ENCODE measurements at places on chromosomes 12 and 14.

GRCh38 chr14:88095791-88096190 lies 90.9 kb downstream of the GPR65 start:
- DNase-seq = no peak

DNA sequence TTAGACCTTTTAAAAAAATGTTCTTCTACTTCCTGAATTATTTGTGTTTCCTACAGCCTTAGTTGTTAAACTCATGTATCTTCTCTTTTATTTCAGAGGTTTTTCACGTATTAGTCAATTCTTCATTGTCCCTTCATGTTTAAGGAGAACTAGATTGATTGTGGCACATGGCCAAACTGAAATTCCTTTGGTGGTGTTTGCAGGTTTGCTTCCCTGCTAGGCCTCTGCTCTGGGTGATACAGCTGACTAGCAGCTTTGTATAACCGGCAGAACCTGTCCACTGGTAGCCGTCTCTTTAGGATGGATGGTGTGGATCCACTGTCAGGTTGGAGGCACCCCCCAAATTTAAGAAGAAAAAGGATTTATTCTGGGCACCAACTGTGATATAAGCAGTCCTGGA lies 262.1 kb downstream of the FBXL14 start:
- no peak for DNase-seq

DNA sequence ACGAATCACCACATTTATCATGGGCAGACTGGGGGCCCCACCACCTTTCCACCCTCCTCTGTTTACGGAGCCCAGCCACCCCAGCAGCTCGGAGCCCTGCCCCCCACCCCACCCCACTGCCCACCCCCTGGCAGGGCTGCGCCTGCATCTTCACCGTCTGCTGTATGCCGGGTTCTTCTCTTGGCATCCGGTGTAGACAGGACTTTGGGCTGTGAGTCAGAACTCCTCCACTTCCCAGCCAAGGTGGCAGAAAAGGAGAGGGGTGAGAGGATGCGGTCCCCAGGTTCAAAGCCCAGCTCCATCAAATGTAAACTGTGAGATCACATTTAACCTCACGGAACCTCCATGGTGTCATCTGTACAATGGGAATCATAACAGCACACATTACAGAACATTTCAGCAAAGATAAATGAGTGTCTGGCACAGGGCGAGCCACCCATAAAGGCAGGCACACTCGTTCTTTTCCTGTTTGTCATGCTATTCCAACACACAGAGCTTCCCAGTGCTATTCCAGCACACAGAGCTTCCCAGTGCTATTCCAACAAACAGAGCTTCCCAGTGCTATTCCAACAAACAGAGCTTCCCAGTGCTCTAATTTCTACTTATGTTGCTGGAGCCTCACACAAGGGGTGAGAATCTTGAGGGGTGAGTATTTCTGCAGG lies 292.7 kb upstream of the RTL1 start:
- DNase-seq = peak; percentile 13

GRCh38 chr12:50276912-50277671 lies 6.2 kb downstream of the LIMA1 start:
- DNase-seq = no peak

- no peak for DNase-seq
These were observed 314.3 kb downstream of the TRHDE start for GRCh38 chr12:72586456-72586855.

- no peak for DNase-seq
These were observed 5.0 kb upstream of the RAPGEF3 start for GRCh38 chr12:47763481-47764346.

DNA sequence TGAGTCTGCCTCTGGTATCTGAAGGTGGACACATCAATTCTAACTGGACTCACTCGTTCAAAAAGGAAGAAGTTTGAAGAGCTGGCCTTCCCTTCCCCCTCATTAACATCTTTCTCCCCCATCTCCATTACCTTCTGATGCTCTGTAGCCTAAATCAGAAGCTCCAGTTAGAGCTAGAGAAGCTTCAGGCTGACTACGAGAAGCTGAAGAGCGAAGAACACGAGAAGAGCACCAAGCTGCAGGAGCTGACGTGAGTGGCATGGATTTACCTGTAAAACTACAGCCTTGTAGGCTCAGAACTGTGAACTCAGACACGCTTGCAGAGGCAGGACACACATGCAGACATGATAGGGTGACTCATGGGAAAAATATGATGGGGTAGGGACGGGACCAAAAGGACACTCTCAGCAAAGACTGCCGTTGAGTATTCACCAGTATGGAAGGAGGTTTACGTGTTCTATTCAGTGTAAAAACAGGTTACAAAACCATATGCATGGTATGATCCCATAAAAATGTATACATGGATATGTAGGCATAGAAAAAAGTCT lies 14.3 kb upstream of the PIP4K2C start:
- no peak for DNase-seq

- DNase-seq = no peak
These were observed 564.7 kb upstream of the FLRT2 start for GRCh38 chr14:84965279-84965678.

DNA sequence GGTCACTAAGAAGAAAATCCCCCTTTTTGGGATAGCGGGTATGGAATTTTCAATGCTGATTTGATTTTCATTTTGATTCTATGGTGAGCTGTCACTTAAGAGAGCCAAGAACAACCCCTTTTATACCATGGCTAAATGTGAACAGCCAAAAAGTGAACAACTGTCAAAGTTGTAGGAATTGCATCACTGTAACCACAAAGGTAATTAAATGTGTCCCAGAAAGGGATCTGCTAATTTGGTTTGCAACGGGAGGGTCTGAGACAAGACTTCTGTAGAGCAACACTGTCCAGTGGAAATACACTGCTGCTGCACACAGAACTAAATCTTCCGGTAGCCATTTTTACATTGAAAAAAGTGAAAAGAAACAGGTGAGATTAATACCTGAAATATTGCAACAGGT lies 14.6 kb downstream of the CHST11 start:
- DNase-seq = no peak

- DNase-seq = no peak
These were observed 639.6 kb downstream of the AACS start for GRCh38 chr12:125704803-125705202.

- DNase-seq = no peak
These were observed 45.8 kb upstream of the NCOR2 start for GRCh38 chr12:124613151-124613585.

DNA sequence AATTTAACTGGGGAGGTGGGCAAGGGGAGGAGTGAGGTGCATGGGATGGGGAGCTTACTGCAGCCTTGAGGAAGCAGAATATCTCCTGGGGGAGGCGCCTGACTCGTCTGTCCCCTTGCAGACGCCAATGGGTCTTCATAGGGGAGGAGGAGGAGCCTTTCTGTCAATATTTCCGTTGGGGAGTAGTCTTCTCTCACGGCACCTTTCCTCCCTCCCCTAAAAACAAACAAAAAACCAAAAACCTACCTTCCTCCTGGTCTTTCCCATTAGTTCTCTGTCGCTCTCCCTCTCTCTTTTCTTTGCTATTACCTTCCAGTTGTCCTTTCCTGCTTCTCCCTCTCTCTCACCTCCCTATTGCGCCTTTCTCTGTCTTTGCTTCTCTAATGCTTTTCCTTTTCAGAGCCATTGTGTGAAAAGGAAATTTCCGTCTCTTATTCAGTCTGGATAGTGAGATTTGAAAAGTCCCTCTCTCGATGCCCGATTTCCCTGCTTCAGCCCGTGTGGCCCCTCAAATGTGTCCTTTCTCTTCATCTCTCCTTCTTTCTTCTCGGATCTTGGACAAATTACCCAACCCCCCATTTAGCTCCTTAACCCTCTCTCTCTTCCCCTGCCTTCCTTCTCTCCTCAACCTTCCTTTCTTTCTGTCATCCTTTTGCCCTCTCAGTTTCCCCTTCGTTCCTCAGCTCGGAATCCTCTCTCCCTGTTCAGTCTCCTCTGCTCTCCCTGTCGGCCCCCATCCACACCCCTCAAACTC lies 5.9 kb downstream of the GPR84 start:
- DNase-seq = no peak

DNA sequence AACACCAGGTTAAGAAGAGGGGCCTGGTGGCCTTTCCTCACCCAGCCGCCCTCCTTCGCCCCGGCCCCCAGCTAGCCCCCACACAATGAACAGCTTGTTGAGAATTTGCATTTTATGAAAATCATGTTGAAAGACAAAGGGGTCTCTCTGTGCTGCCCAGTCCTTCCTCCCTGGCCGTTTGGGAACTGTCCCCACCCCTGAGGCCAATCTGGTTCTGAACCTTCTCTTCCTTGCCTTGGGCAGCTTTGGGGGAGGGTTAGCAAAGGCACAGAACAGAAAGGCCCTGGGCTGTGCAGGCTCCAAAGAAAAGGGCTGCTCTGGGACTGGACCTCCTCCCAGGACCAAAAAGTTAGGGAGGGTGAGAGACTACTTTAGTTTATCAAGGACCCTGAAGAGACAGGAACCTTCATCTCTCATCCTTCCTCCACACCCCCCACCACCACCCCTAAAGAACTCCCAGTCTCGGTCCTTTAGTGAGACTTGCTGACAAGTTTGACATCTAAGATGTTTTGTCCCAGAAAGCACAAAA lies 1.3 kb downstream of the TAMALIN start:
- DNase-seq = no peak

GRCh38 chr14:72839753-72840607 lies 53.9 kb downstream of the DPF3 start:
- DNase-seq = no peak

DNA sequence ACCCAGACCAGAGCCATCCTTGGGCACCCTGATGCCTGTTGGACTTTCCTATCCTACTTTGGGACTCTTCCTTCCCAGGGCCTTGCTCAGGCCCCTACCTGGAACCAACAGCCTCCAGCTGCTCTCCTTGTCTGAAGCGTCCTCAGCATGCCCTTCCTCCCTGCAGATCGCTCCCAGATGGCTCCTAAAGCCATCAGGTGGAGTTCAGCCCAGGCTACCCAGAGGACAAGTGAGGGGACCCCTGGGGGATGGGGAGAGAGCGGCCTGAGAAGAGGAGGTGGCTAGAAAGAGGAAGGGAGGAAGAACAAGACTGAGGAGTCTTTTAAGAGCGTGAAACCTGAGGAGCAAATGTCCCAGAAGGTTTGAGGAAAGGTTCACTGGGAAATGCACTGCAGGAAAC lies 236.6 kb downstream of the ZFP36L1 start:
- DNase-seq = no peak

GRCh38 chr12:117142094-117142493 lies 42.9 kb upstream of the TESC start:
- DNase-seq = no peak

GRCh38 chr12:128623748-128624147 lies 200.0 kb downstream of the SLC15A4 start:
- no peak for DNase-seq

- no peak for DNase-seq
These were observed 381.7 kb upstream of the CCDC196 start for GRCh38 chr14:66104486-66104885.

GRCh38 chr12:43776498-43776897 lies 17.7 kb downstream of the IRAK4 start:
- DNase-seq = no peak

DNA sequence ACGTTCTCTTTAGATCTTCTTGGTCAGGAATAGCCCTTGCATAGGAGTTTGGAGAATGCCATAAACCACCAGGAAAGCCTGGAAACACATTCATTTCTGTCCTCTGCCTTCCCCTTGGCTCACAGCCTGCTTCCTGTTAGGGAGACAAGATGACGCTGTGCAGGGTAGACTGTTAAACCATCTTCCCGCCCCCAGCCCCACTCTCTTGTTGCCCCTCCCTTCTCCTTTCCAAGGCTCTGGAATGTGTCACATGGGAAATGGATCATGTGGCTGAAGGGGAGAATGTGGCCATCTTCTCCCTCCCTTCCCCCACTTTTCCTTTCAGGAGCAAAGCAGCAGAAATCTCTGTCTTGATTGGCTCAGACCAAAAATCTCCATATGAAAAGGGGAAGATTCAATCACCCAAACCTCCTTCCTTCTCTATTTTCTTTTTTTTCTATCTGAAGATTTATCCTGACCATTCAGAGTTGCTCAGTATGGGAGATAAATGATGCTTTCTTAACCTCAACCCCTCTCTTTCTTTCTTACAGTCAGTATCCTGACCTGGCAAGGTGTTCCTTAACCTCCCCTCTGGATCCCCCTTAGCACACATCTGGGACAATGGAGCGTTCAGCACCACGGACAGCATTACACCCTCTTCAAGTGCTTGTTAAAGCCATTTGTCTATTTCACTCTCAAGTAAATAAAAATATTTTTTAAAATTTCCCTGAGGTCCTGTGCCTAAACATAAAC lies 11.4 kb downstream of the GPR19 start:
- DNase-seq = no peak

DNA sequence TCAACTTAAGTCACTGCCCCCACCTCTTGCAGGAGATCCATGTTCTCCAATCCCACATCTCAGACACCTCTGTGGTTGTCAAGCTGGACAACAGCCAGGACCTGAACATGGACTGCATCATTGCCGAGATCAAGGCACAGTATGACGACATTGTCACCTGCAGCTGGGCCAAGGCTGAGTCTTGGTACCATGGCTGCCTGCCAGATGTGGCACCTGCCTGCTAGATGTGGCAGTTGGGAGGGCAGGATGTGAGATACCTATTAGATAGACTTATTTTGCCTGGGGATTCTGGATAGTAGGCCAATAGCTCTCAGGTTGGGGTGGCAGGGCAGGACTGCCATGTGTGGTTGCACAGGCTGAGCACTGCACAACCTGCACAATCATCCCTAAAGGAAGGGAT lies 7.9 kb upstream of the KRT86 start:
- DNase-seq = no peak

- DNase-seq = peak; percentile 81
These were observed 73.8 kb upstream of the SRSF5 start for GRCh38 chr14:69693145-69693544.

- DNase-seq = no peak
These were observed 95.8 kb downstream of the NELL2 start for GRCh38 chr12:44780221-44780790.

DNA sequence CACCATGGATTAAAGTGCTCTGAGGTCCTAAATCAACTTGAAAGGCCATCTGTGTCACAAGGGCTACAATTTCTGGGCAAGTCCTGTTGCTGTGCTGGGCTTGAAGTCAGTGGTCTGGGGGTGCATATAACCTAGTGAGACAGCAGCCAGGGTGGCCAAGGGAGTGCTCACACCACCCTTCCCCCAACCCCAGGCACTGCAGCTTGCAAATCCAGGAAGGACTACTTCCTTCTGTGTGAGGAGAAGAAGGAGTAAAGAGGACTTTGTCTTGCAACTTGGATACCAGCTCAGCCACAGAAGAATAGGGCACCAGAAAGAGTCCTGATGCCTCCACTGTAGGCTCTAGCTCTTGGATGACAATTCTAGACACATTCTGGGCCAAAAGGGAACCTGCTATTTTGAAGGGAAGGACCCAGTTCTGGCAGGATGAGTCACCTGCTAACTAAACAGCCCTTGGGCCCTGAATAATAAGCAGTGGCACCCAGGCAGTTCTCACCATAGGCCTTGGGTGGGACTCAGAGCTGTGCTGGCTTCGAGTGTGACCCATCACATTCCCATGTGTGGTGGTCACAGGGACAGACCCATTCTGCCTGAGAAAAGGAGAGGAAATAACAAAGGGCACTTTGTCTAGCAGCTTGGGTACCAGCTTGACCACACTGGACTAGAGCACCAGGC lies 32.6 kb upstream of the DHRS7 start:
- no peak for DNase-seq

- no peak for DNase-seq
These were observed 17.2 kb upstream of the PIWIL1 start for GRCh38 chr12:130320536-130320935.

- DNase-seq = peak; percentile 92
These were observed 10.6 kb downstream of the DDX54 start for GRCh38 chr12:113174461-113175384.

Measured in spleen (tissue), 13 donors.